ENCODE measurements at places on chromosomes 2 and 18.

- DNase-seq, result no peak
These were observed 497.9 kb upstream of the FANCL start for GRCh38 chr2:58739033-58739432.

- no peak for DNase-seq
These were observed 4.3 kb upstream of the GPR45 start for GRCh38 chr2:105237045-105237765.

DNA sequence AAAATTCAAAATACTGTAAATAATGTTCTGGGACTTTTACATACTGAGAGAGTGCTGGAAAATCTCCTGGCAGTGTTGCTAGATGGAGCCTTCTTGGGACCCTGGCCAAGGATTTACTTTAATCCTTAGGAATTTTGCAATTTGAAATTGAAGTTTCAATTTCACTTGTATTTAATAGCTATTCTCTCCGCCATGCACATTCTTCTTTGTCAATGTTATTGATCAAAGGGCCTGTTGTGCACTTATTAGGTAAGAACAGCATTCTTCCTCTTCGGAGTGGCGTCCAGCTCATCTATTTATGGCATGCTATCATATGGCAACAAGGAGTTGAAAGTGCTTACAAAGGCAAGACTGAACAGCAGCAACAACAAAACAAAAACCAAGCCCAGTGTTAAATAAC is 40.1 kb upstream of the SOS1 start:
- no peak for DNase-seq

GRCh38 chr2:200476836-200477235 is 33.0 kb downstream of the KCTD18 start:
- no peak for DNase-seq

DNA sequence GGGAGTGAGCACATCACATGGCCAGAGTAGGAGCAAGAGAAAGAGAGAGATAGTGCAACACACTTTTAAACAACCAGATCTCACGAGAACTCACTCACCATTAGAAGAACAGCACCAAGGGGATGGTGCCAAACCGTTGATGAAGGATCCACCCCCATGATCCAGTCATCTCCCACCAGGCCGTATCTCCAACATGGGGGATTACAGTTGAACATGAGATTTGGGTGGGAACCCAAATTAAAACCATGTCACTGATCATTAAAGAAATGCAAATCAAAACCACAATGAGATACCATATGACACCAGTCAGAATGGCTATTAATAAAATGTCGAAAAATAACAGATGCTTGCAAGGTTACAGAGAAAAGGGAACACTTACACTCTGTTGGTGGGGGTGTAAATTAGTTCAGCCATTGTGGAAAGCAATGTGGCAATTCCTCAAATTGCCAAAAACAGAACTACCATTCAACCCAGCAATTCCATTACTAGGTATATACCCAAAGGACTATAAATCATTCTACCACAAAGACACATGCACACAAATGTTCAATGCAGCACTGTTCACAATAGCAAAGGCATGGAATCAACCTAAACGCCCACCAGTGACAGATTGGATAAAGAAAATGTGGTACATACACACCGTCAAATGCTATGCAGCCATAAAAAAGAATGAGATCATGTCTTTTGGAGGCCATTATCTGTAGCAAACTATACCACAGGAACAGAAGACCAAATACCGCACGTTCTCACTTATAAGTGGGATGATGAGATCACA is 137.1 kb downstream of the COL6A3 start:
- DNase-seq, result no peak

DNA sequence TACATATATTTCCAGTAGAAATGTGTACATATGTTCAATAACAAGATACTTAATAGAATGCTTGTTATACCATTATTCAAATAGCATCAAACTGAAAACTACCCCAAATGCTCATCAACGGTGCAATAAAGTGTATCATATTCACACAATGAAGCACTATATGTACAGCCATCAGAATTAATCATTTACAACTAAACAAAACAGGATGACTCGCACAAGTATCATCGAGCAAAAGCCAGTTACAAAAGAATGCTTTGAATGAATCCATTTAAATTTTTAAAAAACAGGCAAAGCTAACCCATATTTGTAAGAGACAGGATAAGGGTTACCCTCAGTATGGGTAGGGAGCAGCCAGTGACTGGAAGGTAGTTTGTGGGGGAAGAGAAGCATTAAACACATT is 132.8 kb upstream of the PDE1A start:
- DNase-seq, result no peak

DNA sequence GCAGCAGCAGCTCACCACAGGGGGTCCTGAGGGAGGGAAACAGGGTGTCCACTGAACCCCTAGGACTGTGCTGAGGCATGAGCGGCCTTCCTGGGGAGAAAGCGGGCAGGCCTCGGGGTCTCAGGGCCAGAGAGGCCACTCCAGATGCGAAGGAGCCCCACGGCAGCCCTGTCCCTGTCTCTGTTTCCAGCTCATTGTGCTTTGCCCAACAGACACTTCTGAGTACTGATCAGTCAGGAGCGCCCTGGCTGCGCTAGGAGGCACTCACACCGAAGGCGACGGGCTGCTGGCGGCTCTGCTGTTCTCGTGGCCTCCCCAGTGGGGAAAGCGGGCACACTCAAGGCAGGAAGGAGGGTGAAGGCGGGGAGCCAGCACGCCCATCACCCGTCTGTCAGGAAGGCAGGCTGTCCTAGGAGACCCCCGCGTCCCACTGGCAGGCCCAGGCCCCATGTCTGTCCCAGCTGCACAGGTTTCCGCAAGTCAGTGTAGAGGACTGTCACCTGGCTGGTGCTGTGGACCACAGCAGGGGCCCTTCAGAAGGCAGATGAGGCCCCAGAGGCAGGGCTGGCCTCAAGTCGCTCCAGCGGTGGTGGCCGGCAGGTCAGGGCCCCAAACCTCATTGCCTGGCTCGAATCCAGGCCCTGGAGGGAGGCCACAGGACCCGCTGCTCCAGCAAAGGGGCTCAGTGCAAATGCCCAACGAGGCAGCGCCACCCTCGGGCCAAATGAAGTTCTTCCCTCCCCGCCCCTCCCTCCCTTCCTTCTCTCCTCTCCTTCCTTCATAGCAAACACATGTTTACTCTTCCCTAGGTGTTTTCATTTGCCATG is 6.8 kb downstream of the ESPNL start:
- DNase-seq, result peak; percentile 65

All from islet precursor cell (in vitro differentiated cells).